ENCODE measurements at places on chromosomes 7 and 10.

GRCh38 chr10:69057261-69057950 is 30.5 kb upstream of the SRGN start:
- DNase-seq: no peak

DNA sequence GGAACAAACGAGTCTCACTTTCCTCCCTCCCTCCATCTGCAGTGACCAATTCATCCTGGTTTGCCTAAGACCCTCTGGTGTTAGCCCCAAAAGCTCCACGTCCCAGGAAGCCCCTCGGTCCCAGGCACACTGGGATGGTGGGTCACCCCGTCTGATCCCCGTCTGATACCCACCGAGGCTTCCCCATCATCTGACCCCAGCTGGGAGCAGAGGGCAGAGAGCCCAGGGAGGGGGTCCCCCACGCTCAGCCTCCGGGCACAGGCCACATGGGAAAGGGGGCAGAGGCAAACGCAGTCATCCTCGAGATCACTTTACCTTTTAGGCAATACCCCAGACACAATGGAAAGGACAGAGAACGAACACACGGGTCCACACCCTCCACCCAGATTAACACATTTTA is 291.6 kb upstream of the PPP2R2D start:
- DNase-seq: peak; percentile 9

DNA sequence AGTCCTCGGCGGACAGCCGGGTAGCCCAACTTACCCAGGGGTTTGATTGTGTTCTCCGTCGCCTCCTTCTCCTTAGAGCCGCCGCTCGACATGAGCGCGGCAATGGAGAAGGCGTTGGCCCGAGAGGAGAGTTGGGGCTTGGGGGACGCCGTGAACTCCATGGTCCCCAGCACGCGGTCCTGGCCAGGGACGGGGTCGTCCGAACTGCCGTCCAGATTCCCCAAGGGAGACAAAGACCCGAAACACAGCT is 515 bp downstream of the TBX20 start:
- no peak for DNase-seq

GRCh38 chr10:110546077-110546476 is 21.4 kb upstream of the SMC3 start:
- no peak for DNase-seq

DNA sequence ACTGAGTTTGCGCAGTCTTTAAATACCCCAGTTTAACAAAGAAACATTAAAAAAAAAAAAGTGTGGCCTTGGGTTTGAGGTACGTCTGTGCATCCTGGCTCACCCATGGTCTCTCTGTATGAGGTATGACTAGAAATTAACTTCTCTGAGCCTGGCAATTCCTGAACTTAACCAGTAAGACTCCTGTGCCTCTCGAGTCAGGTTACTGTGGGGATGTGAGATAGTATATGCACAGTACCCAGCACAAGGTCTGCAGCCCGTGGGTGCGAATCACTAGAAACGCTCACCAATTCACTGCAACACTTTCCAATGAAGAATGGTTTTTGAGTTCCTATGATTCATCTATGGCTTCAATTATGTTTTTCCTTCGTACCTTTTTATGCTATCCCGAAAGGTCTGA is 149.9 kb downstream of the SFMBT2 start:
- DNase-seq: no peak

DNA sequence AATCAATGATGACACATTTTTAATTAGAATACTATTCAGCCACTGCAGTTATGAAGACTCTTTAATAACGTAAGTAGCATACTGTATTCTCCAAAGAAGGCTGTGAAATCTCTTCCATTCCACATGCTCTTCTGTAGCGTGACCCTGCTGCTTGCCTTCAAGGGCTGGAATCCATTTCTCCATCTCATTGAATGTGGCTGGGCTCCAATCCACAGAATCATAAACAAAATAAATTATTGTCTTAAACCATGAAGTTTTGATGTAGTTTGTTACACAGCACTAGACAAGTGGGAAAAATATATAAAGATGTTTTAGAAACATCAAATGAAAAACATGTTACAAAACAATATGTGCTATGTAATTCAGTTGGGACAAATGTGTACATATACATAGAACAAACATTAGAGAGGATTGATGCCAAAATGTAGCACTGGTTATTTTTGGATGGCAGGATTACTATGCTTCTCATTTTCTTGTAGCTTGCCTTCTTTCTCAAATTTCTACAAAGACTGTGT is 410.8 kb upstream of the PODXL start:
- no peak for DNase-seq

- no peak for DNase-seq
These were observed 19.2 kb downstream of the ANTXRL start for GRCh38 chr10:46305986-46306385.

DNA sequence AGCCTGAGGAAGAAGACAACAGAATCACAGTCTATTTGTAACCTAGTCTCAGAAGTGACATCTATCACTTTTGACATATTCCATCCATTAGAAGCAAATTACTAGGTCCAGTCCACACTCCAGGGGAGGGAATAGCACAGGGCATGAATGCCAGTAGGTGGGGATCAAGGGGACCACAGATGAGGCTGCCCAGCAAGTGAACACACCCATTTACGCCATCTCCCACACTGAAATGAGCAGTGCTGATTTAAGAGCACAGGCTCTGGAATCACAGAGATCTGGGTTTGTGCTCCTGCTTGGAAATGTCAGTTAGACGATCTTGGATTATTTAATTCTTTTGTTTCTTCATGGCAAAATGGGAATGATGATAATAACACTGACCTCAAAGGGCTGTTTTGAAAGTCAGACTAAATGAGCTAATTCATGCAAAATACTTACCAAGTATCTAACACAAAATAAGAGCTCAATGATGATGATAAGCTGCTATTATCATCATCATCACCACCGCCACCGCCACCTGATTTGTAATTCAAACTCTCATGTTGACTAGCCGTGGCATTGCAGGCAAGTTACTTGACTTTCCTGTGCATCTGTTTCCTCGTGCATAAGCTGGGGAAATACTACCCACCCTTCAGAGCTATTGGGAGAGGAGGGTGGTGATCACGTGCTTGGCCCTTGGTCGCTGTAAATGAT is 138.9 kb upstream of the KLF14 start:
- no peak for DNase-seq

DNA sequence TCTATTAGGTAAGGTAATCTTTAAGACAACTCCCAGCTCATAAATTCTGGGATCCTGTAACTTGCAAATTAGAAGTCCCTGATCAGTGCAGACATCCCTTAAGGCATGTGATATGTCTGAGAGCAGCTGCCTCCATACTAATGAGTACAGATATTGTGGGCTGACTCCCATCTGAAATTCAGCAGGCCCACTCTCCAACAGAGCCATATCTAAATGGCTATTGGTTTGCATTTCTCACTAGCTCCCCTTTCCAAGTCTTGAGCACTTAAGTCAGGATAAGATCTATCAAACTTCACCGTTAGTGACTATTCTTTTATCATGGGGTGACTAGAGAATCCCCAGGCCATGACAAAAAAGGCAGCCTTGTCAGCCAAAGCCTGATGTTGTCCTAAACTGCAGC is 785.4 kb downstream of the IPMK start:
- no peak for DNase-seq

DNA sequence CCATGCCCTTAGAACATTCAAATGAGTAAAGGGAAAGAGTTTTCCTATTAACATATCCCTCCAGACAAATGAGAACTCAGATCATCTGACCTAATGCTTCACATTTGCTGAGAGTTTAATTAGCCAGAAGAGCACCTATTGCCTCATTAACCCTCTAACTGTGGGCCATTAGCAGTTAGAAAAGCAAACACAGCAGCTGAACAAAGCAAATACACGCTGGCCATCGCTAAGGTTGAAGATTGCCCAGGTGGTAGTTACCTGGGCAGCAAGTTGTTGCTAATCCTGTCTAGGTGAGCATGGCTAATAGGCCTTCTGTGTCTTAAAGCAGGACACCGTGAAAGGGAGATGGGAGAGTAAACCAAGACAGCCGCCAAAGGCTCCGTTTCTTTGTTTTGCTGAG is 49.9 kb upstream of the UCN3 start:
- no peak for DNase-seq

- DNase-seq: no peak
These were observed 34.5 kb upstream of the EGR2 start for GRCh38 chr10:62850646-62851045.

GRCh38 chr7:43766564-43766963 is 8.1 kb downstream of the BLVRA start:
- DNase-seq: no peak

GRCh38 chr7:74294191-74294998 is 5.2 kb downstream of the CLIP2 start:
- DNase-seq: no peak

DNA sequence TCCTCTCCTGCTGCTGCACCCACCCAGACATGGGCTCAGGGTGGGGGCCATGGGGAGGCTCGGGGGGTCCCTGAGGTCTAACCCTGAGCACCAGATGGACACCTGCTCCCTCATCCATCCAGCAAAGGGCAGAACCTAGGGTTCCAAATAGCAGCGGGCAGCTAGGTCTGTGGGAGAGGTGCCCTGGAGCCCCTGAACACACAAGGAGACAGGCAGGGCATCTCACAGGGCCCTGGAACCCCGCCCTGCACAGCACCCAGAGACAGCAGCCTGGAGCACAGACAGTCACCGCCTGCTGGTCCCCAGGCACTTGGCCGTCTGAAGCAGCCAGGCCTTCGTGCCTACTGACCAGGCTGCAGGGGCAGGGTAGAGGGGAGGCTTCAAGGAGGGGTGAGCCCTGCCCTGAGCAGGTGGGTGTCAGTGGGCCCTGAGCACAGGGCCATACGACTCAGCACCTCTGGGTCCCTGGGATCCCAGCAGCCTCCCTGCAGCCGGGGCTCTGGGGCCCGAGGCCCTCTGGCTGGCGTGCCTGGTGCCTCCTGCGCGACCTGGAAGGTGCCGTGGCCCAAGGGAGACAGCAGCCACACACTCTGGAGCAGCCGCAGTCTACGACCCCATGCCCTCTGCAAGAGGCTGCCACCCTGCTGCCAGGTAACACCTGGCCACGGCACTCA is 38.3 kb downstream of the GET4 start:
- DNase-seq: no peak

DNA sequence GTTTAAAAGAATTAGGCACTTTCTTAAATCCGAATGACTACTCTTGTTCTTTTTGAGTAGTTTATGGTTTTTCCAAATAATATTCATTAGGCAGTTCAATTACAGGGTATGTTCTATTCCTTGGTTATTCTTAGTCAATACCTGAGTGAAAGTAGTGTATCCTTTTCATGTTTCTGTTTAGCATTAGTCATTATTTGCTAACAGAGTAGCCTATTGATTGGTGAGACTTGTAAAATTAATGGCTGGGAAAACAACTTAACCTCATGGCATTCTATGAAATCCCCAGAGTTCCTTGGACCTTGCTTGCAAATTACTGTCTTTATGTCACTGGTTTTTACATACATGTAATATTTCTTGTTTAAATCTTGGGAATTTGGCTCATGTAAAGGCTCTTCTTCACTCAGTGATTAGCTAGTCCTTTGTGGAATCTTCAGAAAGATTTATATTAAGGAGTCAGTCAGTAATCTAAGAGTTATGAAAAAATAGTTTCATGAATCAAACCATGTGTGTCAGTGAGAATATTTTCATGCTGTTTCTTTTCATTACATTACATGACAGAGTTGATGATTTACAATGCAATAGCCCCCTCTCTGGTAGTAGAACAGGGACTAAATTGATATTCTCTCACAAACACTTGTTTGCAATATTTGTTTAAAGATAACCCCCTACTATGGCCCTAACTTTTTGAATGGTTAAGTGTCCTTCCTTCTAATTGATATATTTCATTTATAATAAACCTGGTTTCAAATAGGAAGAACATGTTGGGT is 81.5 kb upstream of the LRRTM3 start:
- no peak for DNase-seq

GRCh38 chr7:98280791-98281756 is at the start of gene BRI3:
BRI3 (plus strand) TSS chr7:98281686; CDS start chr7:98281796, 110 bp downstream.
- peak; percentile 92 for DNase-seq

DNA sequence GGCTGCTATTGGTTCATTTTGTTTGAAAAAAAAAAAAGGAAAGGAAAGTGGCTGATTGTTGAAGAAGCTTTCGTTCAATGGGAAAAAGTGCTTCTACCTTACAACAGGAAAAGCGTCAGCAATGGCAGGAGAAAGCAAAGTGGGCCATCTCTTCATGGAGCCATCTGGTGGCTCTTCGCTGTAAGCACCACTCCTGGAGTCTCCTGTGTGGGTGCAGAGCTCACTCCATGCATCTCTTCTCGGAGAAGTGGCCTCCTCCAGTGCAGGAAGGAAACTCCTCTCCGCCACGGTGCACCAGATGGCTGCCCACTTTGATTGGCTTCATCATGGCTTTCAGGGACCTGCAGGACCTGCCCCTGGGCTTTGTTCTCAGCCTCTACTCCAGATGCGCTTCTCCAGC is 250.9 kb downstream of the PTEN start:
- no peak for DNase-seq

DNA sequence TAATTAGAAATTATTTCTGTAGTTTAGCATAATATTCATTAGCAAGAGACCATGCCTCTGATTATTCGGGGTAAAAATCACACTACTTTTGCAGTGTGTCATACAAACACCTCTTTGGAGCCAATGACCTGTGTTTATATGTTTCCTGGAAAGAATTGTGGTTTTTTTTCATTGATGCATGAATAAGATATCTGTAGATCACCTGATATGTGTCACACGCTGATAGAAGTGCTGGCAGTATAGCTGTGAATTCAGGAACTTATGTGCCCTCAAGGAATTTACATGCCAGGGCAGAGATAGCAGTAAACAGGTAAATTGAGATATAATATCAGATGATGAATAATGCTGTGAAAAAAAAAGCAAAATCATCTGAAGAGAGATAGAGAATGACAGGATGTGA is 118.2 kb downstream of the VPS50 start:
- no peak for DNase-seq

DNA sequence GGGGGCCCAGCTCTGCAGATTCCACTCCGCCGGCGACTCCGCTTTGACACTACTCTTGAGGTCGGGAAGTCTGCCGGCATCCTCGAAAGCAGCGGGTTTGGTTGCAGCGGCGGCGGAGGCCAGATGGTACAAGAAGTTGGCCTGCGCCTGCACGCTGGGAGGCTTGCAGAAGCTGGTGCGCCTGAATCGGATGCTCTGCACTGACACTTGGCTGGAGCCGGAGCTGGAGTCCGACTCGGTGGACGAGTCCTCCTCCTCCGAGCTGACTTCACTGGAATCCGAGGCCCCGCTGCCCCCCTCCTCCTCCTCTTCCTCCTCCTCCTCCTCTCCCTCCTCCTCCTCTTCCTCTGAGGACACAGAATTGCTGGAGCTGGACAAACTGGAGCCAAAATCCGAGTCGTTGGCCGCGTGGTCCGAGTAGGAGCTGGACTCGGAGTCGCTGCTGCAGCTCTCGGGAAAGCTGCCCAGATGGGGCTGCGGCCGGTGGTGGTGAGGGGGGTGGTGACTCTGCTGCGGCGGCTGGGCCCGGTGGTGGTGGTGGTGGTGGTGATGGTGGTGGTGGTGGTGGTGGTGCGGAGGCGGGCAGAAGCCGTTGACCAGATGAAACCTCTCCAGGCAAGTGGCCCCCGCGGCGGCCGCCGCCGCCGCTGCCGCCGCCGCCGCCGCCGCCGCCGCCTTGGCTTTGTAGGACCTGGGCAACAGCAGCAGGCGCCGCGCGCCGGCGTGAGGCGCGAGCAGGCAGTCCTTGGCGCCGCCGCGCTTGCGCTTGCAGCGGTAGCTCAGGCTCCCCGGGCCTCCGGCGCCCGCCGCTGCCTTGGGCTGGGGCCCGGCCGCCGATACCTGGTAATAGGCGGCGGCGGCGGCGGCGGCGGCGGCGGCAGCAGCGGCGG is 9.0 kb downstream of the SKIDA1 start:
- DNase-seq: peak; percentile 57

- no peak for DNase-seq
These were observed 421.0 kb downstream of the PTPRN2 start for GRCh38 chr7:158166386-158167340.
